ENCODE measurements at places on chromosomes 6 and 20.

- no peak for DNase-seq
- peaks cover 7% of the 10 kb centered on the region for H3K4me1 ChIP-seq
- no peaks in the 10 kb centered on the region for H3K27me3 ChIP-seq
- no peak overlapping the region for H3K27ac ChIP-seq
- H3K4me3 ChIP-seq, result no peak overlapping the region
- peaks cover 5% of the 10 kb centered on the region for H3K36me3 ChIP-seq
Observed at GRCh38 chr6:150894935-150895552, 29.5 kb downstream of the MTHFD1L start.

GRCh38 chr6:6915219-6915618 lies 192.5 kb upstream of the RREB1 start:
- H3K27me3 ChIP-seq, result no peaks in the 10 kb centered on the region
- H3K4me1 ChIP-seq, result peaks cover 9% of the 10 kb centered on the region
- no peaks in the 10 kb centered on the region for H3K36me3 ChIP-seq
- no peak overlapping the region for H3K4me3 ChIP-seq
- no peak for DNase-seq

GRCh38 chr6:154579485-154579884 lies 69.0 kb upstream of the CNKSR3 start:
- DNase-seq, result no peak
- no peaks in the 10 kb centered on the region for H3K36me3 ChIP-seq
- no peak overlapping the region for H3K27ac ChIP-seq
- H3K27me3 ChIP-seq, result no peaks in the 10 kb centered on the region
- H3K4me1 ChIP-seq, result no peaks in the 10 kb centered on the region
- no peak overlapping the region for H3K4me3 ChIP-seq

DNA sequence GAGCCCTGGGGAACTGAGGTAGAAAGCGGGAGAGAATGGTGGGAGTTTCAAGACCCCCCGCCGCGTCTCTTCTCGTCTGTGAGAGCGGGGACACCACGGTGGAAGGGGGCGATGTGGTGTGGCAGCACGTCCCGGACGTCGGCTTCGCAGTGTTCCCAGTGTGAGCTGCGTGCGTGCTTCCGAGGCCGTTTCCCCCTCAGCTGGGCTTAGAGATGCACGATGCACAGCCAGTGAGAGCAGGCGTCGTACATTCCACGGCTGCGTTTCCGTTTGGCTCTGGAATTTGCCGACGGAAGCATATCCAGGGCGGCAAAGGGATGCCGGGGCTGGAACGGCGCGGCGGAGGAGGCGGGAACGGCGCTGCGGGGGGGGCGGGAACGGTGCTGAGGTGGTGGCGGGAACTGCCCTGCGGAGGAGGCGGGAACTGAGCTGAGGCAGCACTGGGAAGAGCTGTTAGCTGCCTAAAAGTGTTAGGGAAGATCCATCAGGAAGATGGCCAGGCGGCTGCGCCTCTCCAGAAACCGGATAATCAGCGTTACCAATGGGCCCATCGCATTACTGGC lies 37.7 kb downstream of the KIF25 start:
- no peak overlapping the region for H3K27ac ChIP-seq
- peaks cover 6% of the 10 kb centered on the region for H3K27me3 ChIP-seq
- H3K4me1 ChIP-seq, result no peaks in the 10 kb centered on the region
- H3K36me3 ChIP-seq, result no peaks in the 10 kb centered on the region

DNA sequence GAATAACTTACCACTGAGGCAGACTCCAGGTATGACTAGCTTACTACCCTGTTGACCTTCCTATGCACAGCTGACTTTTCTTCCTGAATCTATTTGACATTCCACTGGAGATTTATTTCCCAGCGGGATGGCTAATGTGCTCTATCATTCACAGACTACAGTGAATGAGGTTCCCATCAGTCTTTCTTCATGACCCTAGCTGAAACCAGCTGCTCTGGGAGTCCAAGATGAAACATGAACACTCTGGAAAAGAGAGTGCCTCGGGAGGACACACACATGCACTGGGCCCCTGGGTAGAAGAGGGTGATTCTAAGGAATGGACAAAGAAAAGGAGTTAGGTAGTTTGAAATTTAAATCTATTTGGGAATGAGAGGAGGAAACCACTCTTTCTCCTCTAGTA lies 82.6 kb upstream of the DST start:
- no peak overlapping the region for H3K27ac ChIP-seq
- H3K4me3 ChIP-seq, result no peak overlapping the region
- H3K4me1 ChIP-seq, result no peaks in the 10 kb centered on the region
- H3K27me3 ChIP-seq, result no peaks in the 10 kb centered on the region
- no peaks in the 10 kb centered on the region for H3K36me3 ChIP-seq
- no peak for DNase-seq

- H3K4me1 ChIP-seq, result no peaks in the 10 kb centered on the region
- H3K27ac ChIP-seq, result no peak overlapping the region
- H3K27me3 ChIP-seq, result no peaks in the 10 kb centered on the region
- DNase-seq, result no peak
- H3K4me3 ChIP-seq, result no peak overlapping the region
Observed at GRCh38 chr20:61773926-61774587, 291.6 kb downstream of the TAF4 start.

GRCh38 chr6:116278481-116278829 lies 1.3 kb downstream of the TSPYL1 start:
- H3K4me3 ChIP-seq, result peak overlapping the region; percentile 76
- H3K36me3 ChIP-seq, result peaks cover 40% of the 10 kb centered on the region
- peak overlapping the region; percentile 99 for H3K27ac ChIP-seq

- H3K36me3 ChIP-seq, result no peaks in the 10 kb centered on the region
- H3K27ac ChIP-seq, result no peak overlapping the region
- no peak for DNase-seq
- H3K27me3 ChIP-seq, result no peaks in the 10 kb centered on the region
- peaks cover 24% of the 10 kb centered on the region for H3K4me1 ChIP-seq
- H3K4me3 ChIP-seq, result no peak overlapping the region
Observed at GRCh38 chr6:7170117-7170732, 62.5 kb downstream of the RREB1 start.

- no peaks in the 10 kb centered on the region for H3K4me1 ChIP-seq
- no peak overlapping the region for H3K4me3 ChIP-seq
- no peak overlapping the region for H3K27ac ChIP-seq
- H3K27me3 ChIP-seq, result no peaks in the 10 kb centered on the region
- no peak for DNase-seq
Observed at GRCh38 chr6:147117580-147117979, 86.6 kb upstream of the STXBP5 start.

- no peaks in the 10 kb centered on the region for H3K36me3 ChIP-seq
- H3K4me3 ChIP-seq, result no peak overlapping the region
Observed at GRCh38 chr6:129771678-129772077, 61.7 kb upstream of the ARHGAP18 start.

DNA sequence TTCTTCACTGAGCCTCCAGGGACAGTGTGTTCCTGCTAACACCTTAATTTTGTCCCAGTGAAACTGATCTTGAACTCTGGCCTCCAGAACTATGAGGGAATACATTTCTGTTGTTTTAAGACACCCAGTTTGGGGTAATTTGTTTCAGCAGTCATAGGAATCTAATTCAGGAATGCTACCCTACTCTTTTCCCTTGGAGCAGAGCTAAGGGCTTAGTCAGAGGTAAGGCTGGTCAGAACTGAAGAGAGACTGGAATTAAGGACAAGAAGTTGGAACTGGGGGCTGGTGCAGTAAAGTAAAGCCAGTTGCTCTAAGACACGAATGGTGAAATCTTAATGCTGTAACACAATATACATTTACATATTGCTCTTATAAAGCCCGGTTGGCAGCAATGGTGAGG lies 809.7 kb downstream of the MAFB start:
- H3K27me3 ChIP-seq, result no peaks in the 10 kb centered on the region
- DNase-seq, result no peak
- H3K36me3 ChIP-seq, result no peaks in the 10 kb centered on the region
- H3K4me1 ChIP-seq, result no peaks in the 10 kb centered on the region

DNA sequence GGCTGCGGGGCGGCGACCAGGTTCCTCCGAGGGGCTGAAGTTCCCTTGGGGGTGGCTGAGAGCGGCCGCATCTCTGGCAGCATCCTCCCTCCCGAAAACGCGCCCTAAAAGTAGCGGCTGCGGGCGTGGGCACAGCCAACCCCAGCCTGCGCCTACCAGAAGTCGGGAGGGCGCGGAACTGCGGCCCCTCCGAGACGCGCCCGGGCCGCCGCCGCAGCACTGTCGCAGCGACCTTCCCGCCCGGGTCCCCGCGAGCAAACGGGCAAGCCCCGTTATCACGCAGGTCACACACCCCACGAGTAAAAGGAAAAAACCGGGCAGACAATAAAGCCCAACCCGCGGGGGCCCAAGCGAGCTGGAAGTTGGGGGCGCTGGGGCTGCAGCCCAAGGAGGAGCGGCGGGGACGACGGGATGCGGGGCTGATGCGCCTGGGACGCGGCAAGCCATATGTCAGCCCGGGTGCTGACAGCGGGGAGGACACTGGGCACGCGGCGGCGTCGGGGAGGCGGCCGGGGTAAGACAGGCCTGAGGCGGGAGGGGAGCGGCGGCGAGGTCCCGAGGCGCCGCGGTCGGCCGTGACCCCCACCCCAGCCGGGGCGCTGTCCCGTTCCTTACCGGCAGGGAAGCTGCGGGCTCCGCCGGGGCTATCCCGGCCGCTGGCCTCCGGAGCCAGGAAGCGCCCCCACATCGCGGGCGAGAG lies 659 bp downstream of the CEP85L start:
- H3K4me1 ChIP-seq, result peaks cover 27% of the 10 kb centered on the region
- peaks cover 5% of the 10 kb centered on the region for H3K36me3 ChIP-seq
- H3K27me3 ChIP-seq, result no peaks in the 10 kb centered on the region
- H3K27ac ChIP-seq, result peak overlapping the region; percentile 87
- H3K4me3 ChIP-seq, result peak overlapping the region; percentile 82

DNA sequence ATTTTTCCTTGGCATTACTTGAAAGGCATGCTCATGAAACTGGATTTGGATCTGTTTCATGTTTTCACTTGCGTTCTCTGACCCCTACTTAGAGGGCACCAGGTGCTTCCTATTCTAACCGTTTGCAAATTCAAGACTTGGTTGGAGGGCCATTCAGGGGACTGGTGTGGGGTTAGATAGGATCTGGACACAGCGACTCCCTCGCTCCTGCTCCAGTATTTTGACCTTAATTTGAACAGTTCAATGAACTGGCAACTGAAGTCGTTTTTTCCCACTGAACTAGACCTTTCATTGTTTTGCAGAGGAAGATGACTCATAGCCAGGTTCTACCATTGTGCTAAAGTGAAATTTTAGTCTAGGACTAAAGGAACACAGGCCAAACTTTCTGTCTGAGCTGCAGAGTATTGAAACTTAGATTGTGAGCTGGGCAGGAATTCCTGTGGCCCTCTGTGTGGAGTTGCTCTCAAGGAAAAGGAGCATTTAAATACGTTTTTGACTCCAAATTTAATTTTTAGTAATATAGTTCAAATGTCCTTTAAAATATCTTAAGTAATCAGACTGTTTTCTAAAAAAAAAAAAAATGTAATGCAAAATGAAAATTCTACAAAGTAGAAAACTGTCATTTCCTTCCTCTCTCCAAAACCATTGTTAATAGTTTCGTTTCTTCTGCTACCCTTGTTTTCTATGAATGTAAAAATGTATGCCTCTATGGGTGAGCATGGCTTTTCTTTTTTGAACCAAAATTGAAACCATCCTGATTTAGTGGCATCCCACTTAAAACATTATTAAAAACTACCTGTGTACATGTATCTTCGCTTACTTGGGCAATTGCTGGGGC lies 64.8 kb downstream of the UTRN start:
- peak overlapping the region; percentile 42 for H3K4me3 ChIP-seq
- peak overlapping the region; percentile 81 for H3K27ac ChIP-seq
- no peak for DNase-seq

Data from CD4-positive, alpha-beta T cell (primary cell).